ENCODE measurements at places on chromosomes 7 and 10. TPM values are rescaled to one million over a fixed set of nuclear protein-coding genes. Genes with fewer than 3 reads are reported as not detected.

GRCh38 chr10:88932539-88933256, 19.9 kb downstream of the ACTA2 start:
- peak; percentile 54 for DNase-seq

GRCh38 chr7:42186151-42186550, 50.9 kb downstream of the GLI3 start:
- DNase-seq: peak; percentile 6

DNA sequence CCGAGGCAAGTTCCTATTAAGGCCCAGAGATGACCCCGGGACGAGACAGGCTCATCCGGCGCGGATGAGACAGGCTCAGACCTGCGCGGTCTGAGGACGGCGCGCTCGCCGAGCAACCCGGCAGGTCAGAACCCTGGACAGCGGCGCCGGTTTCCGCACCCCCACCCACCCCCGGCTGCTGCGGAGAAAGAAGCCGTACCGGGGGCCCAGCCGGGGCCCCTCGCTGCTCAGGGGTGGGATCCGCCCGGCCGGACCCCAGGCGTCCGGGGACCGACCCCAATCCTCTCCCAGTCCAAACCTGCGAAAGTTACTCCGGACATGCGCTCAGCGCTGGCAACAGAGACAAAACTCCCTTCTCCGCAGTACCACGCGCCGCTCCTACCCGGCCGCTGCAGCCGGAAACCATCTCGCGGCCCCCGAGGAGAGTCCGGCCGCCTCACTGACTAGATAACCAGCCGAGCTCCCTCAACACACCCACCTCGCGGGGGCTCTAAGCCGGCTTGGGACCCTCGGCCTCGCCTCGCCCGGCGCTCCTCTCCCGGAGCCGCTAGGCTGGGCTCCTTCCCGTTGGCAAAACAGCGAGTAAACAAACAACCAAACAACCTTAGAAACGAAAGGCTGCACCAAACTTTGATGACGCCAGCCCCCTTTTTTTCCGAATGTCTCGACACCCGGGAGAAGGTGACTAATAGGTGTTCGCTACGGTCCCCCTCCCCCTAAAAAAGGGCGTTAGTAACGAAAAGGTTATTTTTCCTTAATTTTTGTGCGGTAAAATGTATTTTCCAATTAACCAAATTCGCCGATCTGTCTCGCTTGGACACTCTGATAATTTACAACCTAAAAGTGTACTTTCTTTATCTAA, 2.3 kb upstream of the DRGX start:
- peak; percentile 39 for DNase-seq

Gene C10orf143
- 1.6 TPM for polyA plus RNA-seq

DNA sequence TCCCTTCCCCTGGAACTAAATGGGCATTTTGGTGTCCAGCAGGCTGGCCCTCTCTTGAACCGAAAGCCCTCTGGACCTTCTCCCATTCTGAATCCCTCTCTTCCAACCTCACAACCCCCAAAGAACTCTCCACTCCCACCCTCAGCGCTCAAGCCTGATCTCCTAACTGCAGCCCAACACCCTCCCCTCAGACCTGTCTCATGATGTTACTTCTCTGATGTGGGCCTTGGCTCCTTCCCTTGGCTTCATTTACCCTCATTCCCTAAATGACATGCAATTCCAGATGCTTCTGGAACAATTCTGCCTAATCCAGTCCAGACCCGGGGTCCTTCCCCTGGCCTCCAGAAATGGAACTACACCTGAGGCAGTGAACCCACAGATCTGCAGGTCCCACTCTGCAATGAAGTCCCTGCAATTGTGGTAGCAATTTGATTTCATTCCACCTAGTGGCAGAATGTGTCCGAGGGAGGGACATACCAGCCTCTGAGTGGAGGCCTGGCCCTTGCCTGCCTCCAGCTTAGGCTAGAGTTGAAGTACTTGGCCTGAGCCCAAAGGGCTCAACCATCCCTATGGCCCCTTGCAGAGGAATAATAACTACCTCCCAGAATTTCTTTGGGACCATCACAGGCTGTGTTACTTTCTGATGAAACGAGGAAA, 4.1 kb upstream of the CEP41 start:
- peak; percentile 14 for DNase-seq

Gene LEP
- polyA plus RNA-seq: not detected

- no peak for DNase-seq
Measured at GRCh38 chr10:18497806-18498369, 153.5 kb downstream of the NSUN6 start.

Gene CCSER2
- 8.3 TPM for polyA plus RNA-seq

Gene CACUL1
- 10.7 TPM for polyA plus RNA-seq

Measured in A549 (cell line).